Right renal cortex interstitium (tissue), 3 donors: ENCODE measurements at places on chromosomes 6 and 20.

- no peak for DNase-seq
These were observed 80.3 kb downstream of the TBC1D7 start for GRCh38 chr6:13248053-13248452.

DNA sequence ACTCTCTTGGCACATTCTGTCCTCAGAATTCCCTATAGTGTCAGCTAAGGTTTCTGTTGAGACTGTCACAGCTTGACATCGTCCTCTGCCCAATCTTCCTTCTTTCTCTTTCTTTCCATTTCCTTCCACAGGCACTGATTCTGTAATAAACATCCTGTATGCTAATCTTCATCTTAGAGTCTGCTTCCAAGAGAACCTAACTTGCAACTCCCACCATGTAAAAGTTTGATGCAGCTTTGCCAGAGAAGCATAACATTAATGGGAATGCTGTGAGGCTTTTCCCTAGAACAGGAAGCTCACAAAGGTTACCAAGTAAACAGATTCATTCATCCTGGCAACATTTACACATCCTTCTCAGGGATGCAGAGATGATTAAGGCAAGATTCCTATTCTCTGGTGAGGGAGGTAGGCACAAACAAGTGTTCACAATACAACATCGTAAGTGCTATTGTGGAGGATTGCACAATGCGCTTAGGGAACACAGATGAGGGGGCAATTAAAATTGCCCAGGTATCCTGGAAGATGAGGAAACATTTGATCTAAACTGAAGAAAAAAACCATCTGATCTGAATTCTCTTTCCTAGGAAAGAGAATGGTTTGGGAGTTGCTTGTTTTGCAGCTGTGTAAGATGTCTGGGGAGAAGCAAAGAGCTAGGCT is 74.7 kb downstream of the GRM1 start:
- DNase-seq = no peak

DNA sequence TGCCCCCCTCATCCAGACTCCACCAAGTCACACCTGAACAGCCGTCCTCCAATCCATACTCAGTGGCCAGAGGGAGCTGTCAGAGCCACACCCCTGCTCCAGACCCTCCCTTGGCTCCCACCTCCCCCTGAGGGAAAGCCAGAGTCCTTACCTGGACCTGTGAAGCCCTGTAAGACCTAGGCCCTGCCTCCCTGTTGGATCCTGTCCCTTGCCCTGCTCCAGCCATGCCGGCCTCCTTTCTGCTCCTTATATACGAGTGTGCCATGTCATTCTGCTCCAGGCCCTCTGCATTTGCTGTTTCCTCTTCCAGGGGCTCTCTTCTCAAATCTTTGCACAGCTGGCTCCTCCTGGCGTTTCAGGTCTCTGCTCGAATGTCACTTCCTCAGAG is 100.3 kb upstream of the MYL9 start:
- DNase-seq = no peak

DNA sequence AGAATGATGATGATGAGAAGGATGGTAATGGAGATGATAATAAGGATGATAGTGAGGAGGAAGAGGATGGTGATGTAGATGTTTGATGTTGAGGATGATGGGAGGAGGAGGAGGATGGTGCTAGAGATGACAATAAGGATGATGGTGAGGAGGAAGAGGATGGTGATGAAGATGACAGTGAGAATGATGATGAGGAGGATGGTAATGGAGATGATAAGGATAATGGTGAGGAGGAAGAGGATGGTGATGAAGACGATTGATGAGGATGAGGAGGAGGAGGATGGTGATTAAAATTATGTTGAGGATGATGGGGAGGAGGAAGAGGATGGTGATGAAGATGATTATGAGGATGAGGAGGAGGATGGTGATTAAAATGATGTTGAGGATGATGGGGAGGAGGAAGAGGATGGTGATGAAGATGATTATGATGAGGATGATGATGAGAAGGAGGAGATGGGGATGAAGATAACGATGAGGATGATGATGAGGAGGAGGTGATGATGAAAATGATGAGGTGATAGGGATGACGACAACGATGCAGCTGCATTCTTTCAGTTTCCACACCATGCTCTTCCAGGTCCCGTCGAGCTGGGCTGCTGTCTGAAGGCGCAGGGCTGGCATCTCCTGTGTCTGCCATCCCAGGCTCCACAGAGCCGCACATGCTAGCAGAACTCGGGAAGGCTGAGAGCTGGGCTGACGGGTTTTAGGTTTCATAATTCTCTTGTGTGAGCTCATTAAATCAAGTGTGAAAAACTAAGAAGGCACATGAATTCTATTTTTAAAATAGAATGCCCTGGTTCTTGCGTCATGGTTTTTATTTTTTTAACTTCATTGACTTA is 274.9 kb downstream of the SMOC2 start:
- DNase-seq = no peak
